Stromal cell of bone marrow (primary cell): ENCODE measurements at places on chromosomes 16 and 17.
A peak's percentile ranks its signal among the peaks of the same experiment; 100 is the strongest.

- no peak for DNase-seq
Observed at GRCh38 chr17:628089-628941, 86.3 kb downstream of the VPS53 start.

DNA sequence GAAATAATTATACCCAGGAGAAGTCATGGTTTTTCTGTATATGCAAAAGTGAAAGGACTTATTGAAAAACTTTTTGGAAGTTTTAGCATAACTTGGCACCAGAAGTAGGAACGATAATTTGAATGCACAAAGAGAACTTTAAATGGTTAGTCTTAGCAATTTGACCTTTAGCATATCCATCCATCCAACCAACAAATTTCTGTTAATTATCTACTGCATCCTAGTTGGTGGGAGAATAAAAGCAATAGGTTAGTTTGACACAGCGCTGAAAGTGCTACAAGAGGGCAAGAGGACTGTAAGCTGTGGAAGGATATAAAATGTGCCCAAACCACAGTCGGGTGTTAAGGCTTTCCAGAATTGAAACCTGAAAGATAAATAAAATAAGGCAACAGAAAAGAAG, 17.6 kb downstream of the SPAG9 start:
- DNase-seq = no peak

- DNase-seq = no peak
Observed at GRCh38 chr17:55487695-55488432, 23.4 kb downstream of the SMIM36 start.

DNA sequence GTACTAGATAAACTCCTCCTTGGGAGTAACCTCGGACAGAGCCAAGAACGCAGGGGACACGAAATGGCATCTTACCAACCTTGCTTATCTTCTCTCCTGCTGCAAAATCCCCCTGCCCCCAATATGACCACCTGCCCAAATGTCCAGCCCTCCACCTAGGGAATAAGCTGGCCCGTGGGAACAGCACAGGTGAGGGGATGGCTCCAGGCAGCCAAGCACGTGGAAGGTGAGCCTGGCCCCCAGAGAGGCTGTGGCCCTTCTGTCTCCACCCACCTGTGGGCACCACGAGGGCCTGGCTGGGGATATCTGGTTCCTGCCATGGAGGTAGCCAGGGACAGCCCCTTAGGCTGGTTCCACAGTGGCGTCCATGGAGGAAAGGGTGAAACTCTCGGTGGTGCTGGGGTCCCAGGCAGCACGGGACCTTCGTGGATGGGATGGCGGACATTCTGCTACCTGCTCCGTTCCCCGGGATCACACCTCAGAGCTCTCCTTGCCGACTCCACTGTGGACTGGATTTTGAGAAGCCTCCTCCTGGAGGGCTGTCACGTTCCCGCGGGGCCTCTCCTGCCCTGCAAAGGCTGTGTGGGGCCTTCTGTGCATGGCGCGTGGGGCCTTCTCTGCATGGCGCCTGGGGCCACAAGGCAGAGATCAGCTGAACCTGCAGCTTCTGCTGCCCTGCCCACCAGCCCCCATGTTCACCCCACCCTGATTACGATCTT, 388.5 kb upstream of the TNRC6C start:
- DNase-seq = no peak

DNA sequence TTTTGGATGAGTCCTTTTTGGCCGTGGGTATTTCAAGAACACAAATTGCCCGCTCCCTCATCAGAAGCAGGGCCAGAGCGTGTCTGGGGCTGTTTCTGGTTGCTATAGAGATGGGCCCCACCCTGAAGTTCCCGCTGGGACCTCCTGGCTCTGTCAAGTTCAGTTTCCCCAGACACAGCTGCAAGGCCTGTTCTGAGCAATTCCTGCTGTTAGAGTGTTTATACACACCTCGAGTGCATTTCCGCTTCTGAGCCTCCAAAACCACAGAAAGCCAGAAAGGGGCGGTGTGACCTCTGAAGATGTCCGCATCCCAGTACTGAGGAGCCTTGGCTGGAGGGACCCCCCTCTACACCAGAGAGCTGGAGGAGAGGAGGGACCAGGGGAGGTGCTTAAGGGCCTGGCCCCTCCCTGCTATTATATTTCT, 9.3 kb upstream of the WBP2 start:
- peak; percentile 53 for DNase-seq

GRCh38 chr17:77392376-77393273, 251.9 kb downstream of the SEC14L1 start:
- DNase-seq = no peak

DNA sequence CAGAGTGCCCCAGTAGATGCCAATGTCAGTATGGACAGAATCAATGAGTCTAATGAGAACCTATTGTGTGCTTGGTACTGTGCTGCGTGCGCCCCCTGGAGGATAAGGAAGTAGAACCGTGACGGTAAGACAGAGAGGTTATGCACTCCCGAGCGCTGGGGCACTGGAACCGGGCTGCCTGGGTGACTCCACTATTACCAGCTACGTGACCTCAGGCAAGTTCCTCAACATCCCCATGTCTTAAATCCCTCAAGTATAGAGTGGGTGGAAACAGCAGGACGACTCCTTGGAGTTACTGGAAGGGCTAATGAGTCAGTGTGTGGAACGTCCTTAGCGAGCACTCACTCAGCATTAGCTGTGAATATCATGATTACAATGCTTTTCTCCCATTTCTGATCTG, 16.2 kb downstream of the CHST4 start:
- no peak for DNase-seq

- DNase-seq = no peak
Observed at GRCh38 chr17:3542410-3543088, 15.1 kb downstream of the TRPV3 start.

GRCh38 chr16:57630931-57631845, 2.8 kb downstream of the ADGRG1 start:
- DNase-seq = no peak

DNA sequence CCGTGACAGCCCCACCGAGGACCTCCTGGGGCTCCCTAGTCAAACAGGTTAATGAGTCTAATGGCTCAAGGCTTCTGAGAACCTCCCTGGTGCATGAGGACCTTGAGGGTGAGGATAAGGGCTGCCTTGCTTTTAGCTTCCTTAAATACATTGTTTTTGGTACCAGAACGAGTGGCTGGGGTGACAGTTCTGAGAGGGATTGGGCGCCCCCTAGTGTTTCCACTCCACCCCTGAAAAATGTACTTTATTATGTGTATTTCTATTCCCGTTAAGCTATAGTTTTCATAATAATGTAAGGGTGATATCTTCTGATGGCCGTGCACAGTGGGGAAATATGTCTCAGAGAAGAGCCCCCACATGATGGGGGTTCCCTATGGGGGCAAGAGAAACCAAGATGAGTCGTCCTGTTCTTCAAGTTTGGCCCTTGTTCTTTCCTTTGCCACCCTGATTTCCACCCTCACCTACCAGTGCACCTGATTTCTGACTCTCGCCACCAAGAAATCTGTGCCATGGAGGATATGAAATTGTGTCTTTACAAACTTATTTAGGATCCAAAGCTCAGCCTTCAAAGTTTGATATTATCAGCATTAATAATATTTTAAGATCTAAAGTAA, 14.5 kb upstream of the VWA3A start:
- DNase-seq = peak; percentile 34

- no peak for DNase-seq
Observed at GRCh38 chr16:84141143-84141670, 3.8 kb downstream of the HSDL1 start.

- no peak for DNase-seq
Observed at GRCh38 chr16:86755571-86756006, 177.2 kb downstream of the FOXL1 start.

DNA sequence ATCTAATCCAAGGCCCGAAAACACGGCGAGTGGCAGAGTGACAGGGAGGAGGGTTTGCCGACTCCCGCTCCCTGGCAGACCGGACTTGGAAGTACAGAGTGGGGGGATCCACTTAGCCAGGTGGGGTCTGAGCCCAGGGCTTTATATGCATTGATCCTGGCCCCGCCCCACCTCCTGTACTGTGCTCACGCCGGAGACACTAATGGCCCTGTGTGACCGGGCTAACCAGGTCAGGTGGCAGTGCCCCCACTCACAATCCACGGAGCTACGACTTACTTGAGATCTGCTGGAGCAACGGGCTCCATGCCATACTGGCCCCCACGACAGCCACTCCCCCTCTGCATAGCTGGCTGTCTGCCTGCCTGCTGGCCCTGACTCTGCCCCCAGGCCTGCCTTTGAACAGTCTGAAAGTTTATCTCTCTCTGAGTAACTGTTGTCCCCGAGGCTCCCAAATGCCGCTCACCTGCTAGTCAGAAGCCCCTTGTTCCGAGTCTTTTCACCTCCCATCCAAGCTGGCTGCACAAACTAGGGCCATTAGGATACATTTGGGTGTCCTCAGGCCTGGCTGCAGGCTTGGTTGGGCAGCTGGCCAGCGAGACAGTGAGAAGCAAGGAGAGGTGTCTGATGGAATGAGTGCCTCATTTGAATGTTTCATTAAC, 28.0 kb downstream of the CACNA1G start:
- DNase-seq = no peak

- no peak for DNase-seq
Observed at GRCh38 chr16:89031715-89032659, 55.0 kb upstream of the CBFA2T3 start.

DNA sequence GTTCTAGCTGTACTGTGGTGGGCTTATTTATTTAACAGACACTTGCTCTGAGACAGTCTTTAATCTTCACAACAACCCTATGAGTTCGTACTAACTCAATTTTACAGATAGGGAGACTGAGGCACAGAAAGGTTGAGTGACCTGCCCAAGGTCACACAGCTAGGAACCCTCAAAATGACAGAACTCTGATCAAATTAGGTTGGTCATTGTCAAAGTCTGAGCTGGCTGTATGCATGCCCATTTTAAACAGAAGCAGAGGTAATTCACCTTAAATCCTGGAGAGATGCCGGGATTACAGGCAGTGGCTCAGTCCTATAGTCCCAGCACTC, 24.9 kb downstream of the LAT start:
- DNase-seq = no peak

DNA sequence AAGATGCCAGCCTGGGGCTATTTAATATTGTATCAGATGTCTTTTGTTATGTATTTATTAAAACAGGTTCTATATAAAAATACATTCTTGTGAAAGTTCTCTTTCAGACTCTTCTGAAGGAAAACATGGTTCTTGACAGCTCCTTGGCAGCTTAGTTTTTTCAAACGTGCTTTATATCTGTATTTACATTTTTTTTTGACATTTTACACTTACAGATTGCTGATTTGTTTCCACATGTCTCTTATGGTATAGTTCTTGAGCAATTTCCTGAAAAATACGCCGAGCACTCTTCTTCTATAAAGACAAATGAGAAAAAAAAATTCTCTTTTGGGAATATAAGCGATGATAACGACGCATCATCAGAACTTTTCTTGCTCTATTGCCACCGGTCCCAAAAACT, 9.5 kb downstream of the IGSF6 start:
- DNase-seq = no peak

DNA sequence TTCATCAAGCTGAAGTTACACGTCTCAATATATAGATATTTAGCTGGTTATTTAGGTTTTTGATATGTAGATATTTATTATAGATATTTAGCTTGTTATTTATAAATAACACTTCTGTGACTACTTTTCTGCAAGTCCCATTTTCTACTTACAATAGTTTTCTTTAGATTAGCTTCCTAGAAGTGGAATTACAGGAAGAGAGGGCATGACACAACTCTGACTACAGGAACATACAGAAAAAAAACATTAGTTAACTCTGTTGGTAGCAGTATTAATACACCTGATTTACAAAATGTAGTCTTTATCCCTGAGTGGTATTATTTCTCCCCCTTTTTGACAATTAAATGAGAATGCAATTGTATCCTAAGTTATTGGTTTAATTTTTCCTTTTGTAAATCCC, 21.2 kb upstream of the CCL1 start:
- no peak for DNase-seq

- no peak for DNase-seq
Observed at GRCh38 chr16:23408242-23408822, 44.7 kb downstream of the COG7 start.

DNA sequence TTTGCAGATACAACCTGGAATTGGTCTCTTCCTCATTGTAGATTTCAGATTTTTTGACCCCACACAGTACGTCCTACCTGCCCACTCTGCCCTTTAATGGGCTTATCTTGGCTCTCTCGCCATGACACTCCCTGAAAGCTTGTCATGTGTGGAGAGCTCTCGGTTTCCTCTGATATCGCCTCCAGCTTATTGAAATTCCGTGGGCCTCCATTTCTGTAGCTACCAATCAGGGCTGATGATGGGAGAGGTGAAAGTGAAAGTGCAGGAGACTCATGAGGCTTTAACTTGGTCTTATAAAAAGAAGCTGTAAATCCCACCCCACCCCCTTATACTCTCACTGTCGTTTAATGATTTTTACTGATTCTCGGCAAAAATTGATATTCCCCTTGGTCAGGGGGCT, 17.7 kb downstream of the HOXB1 start:
- DNase-seq = no peak
